ENCODE measurements at places on chromosomes 13 and 19.

DNA sequence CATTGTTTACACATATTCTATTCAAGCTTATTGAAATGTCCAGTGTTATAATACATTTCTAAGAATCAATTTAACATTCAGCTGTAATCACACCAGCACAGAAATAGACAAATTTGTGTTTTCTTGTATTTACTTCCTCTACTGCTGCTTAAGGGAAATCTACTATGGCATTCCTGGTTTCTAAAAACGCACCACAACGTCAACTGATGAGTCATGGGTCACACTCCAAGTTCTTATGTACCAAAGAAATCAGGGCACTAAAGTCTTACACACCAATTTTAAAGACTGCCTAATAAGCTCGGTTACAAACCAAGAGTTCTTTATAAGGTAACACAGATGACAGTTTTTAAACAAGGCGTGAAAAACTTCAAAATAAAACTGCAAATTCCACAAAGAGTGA is 13.2 kb downstream of the LNX2 start:
- DNase-seq: no peak

DNA sequence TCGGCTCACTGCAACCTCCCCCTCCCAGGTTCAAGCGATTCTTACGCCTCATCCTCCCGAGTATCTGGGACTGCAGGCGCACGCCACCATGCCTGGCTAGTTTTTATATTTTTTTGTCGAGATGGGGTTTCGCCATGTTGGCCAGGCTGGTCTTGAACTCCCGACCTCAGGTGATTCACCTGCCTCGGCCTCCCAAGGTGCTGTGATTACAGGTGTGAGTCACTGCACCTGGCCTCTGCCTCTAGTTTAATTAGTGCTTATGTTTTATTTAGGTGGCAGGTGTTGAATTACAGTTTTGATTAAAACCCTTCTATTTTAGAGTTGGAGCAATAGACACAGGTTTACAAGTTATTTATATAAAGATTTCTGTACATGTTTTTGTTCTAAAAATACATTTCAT is 42.8 kb downstream of the ATP11A start:
- no peak for DNase-seq

DNA sequence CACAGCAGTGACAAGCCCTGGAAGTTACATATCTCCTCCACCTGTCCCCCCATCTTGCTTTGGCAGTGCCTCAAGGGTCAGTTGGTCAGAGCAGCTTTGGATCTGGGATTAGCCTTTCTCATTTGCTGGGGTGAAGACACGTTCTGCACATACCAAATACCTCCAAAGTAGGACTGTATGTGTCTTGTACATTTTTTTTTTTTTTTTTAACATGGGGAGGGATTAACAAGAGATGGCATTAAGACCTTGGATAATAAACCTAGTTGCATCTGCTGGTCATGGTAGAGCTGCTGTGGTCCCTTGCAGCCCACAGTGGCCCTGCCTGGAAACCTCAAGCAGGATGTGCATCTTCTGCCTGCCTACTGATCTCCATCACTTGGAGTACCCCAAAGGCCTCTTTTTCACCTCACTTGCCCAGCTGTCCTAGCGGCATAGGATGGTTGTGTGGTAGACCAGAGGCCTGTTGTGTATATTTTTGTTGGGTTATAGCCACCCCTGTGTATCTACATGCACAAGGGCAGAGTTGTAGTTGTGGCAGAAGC is 2.5 kb downstream of the RPS19 start:
- DNase-seq: no peak

GRCh38 chr13:64278493-64278892 is 2862.8 kb upstream of the PCDH20 start:
- DNase-seq: no peak

DNA sequence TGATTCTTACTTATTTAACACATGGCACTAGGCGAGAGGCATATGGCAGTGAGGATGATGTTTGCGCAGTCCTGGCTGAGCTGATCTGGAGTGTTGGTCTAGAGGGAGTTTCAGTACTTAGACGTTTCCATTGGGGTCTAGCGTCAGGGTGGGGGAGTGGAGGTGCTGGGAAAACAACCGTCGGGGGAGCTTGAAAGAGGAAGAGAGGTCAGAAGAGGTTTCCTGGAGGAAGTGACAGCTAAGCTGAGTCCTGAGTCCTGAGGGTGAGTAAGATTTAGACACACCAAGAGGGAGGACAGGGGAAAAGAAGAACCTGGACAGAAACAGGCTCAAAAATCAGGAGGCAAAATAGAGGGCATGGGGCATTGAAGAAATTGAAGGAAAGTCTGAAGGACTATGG is 81.4 kb downstream of the ALOX5AP start:
- DNase-seq: peak; percentile 43

GRCh38 chr13:102117175-102117831 is 284.5 kb downstream of the FGF14 start:
- DNase-seq: no peak

DNA sequence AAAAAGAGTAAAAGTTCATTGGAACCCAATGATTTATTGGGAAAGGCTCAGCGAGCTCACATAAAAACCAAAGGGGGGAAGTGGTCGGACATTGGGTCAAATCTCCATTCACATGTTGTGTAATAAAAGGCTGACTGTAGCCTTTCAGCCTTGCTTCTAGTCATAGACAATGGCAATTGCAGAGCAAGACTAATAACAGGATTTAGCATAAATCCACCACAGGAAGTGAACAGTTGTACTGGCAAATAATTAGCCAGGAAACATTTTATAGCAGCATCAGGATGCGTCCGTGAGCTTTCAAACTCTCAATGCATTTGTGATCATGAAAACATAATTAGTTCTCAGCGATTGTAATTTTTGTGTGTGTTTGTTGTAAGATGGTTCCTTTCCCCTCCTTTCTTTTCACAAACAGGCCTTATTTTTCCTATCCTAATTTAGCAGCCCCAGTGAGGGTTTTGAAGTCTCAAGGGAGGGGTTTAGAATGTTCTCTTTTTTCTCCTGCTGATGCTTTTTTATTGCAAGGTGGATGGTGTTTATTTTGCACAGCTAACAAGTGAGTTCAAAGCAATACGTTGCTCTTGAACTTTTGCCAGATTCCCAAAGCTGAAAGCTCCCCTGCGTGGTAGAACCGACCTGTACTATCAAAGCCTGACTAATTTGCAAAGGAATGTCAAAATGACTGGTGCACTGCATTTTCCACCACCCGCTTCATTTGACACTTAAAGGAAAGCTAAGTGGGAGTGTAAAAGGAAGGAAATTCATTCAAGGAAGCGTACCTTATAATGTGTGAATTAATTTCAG is 105.6 kb downstream of the SPRY2 start:
- DNase-seq: peak; percentile 7

GRCh38 chr13:85283408-85283807 is 515.8 kb downstream of the SLITRK6 start:
- no peak for DNase-seq

- no peak for DNase-seq
Measured at GRCh38 chr13:54643863-54644262, 1615.2 kb downstream of the OLFM4 start.

GRCh38 chr19:50422397-50423278 is 3.9 kb downstream of the SPIB start:
- no peak for DNase-seq

- DNase-seq: no peak
Measured at GRCh38 chr19:35206379-35206778, 22.2 kb downstream of the FAM187B start.

- DNase-seq: no peak
Measured at GRCh38 chr13:30906411-30907051, 460 bp downstream of the MEDAG start.

DNA sequence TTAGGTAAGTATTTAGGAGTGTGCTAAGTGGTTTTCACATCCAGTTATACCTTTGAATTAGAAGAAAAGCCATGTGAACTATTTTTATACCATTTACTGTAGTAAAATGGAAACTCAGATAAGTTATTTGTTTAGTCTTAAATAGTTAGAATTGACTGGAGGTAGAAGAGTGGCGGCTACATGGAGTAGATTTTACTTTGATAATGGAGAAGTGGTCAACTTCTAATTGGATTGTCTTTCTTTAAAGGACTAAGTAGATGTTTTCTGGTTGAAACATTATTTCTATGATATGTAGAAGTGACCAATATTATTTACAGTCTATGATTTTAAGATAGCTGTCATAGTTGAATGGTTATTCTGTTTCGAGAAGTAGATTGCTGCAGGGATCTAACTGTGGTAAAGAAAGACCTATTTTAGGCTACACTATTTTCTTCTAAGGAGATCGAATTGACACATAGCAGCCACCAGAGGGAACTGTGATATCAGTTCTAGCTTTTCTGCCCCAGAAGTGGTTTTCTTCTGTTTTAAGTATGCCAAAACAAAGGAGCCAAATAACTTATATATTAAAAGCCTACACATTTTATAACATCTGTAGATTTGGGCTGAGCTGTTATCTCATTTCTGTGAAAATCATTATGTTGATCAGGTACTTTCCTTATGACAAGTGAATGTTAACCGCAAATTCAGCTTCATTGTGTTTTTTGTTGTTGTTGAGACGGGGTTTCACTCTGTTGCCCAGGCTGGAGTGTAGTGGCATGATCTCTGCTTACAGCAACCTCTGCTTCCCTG is 26.1 kb downstream of the ZMYM2 start:
- DNase-seq: peak; percentile 31

- DNase-seq: no peak
Measured at GRCh38 chr13:102276404-102276803, 125.4 kb downstream of the FGF14 start.

- no peak for DNase-seq
Measured at GRCh38 chr19:31674503-31675192, 325.4 kb upstream of the TSHZ3 start.
